ENCODE measurements at places on chromosomes 3 and 15.

GRCh38 chr15:81189583-81190283 lies 6.9 kb upstream of the IL16 start:
- DNase-seq = no peak

GRCh38 chr3:49775538-49775937 lies 10.8 kb downstream of the IP6K1 start:
- no peak for DNase-seq

- DNase-seq = no peak
Measured at GRCh38 chr3:15903164-15903563, 105.4 kb upstream of the ANKRD28 start.

DNA sequence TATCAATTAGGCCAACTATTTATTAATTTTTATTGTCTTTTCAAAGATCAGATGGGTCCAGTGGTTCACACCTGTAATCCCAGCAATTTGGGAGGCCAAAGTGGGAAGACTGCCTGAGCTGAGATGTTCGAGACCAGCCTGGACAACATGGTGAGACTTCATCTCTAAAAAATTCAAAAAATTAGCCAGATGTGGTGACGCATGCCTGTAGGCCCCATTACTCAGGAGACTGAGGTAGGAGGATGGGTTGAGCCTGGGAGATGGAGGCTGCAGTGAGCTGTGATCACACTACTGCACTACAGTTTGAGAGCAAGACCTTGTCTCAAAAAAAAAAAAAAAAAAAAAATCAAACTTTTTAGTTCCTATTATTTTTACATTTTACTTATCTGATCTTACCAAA lies 8.2 kb downstream of the AP3S2 start:
- no peak for DNase-seq

GRCh38 chr3:57226176-57226575 lies 1.4 kb upstream of the APPL1 start:
- DNase-seq = no peak

DNA sequence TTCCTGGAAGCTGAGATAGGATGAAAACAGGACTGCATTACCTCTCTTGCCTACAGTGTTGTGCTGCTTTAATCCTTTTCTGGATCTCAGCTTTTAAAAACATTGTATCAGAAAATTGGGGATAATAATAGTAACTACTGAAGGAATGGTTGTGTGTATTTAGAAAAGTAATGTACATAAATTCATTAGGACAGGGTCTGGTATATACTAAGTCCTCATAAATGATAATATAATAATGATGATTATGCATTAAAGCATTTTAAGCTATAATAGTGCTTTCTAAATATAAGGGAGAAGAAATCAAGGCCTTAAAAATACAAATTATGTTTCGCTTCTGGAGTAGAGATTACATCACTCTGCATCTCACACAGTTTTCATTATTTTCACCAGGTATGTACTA lies 530.1 kb downstream of the ZNF385D start:
- no peak for DNase-seq

GRCh38 chr3:140500473-140500872 lies 177.4 kb upstream of the TRIM42 start:
- no peak for DNase-seq

- DNase-seq = no peak
Measured at GRCh38 chr3:56456117-56456516, 12.2 kb downstream of the ERC2 start.

DNA sequence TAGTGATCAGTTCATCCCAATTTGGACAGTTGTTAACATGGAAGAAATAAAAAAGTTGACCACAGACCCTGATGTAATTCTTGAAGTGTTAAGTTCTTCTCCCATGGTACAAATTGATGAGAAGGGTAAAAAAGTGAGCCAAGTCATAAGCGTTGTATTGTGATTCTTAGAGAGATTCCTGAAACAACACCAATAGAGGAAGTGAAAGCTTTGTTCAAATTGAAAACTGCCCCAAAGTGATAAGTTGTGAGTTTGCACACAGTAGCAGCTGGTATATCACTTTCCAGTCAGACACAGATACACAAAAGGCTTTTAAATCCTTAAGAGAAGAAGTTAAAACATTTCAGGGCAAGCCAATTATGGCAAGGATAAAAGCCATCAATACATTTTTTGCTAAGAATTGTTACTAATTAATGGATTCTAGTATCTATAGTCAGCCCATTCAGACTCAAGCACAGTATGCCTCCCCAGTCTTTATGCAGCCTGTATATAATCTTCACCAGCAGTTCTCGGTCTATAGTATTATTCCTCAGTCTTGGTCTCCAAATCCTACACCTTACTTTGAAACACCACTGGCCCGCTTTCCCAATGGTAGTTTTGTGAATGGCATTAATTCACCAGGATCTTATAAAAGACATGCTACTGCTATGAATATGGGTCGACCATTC lies 38.2 kb downstream of the CDIN1 start:
- peak; percentile 9 for DNase-seq

DNA sequence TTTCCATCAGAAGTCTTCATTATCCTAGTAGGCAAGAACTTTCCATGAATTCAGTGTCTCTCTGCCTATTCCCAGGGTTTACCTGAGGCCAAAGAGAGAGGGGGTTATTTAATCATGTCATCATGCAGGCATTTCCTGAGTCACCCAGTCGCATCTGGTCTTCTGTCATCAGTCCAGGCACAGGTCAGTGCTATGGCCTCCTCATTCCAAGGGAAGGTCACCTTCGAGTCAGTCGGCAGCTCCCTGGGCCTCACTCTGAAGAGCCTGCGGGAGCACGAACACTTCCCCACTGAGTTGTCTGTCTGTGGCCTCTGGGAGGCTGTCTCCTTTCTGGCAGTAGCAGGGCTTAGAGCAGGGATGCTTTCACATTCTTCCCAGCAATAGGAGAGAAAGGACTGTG lies 26.2 kb upstream of the LRTM1 start:
- no peak for DNase-seq

- no peak for DNase-seq
Measured at GRCh38 chr3:197292083-197292646, 6.2 kb downstream of the DLG1 start.

DNA sequence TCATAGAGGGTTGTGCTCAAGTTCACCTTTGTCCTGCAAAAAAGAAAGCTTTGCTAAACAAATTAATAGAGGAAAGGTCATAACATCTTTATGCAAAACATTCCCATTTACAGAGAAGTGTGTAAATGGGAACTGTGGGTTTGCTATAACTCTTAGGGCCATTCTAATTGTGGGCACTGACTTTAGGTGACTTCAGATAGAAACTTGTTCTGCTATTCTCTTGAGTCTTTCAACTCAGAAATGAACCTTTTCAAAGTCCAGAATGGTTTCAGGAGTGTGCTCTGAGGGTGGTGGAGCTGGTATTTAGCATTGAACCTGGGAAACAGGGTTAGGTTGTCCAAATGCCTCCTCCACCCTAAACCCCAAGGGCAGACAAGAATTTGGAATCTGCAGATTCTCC lies 34.0 kb downstream of the SPTSSB start:
- no peak for DNase-seq

GRCh38 chr3:172836390-172836997 lies 86.0 kb downstream of the ECT2 start:
- DNase-seq = peak; percentile 50

GRCh38 chr3:137761099-137761562 lies 3.0 kb upstream of the SOX14 start:
- DNase-seq = no peak

DNA sequence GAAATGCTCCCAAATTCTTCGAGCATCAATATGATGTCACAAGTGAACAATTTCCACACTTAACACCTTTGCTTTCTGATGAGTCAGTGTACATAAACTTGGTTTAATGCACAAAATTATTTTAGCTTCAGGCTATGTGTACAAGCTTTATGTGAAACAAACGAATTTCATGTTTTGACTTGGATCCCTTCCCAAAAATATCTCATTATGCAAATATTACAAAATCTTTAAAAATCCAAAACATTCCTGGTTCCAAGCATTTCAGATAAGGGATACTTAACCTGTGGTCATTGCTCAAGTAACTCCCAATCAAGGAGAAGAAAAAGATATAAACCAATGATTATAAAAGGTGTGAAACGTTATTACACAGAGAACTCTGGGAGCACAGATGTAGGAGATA lies 25.2 kb downstream of the RAB5A start:
- no peak for DNase-seq

DNA sequence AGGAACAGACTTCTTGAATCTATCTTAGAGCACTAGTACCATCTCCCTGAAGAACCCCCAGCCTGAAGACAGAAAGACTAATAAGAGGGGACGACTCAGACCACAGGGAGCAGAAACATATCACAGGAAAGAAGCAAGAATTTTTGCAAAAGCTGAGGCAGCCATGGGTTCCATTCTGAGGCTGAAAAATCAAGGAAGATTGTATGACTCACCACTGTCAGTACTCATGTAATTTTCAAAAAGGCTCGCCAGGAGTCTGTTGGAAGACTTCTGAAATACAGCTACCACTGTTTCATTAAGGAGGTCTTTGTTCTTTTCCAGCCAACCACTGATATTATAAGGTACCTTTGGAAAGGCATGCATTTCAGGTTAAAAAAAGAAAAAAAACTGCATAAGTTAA lies 47.5 kb downstream of the MYH15 start:
- DNase-seq = no peak

- DNase-seq = no peak
Measured at GRCh38 chr3:39405687-39406367, 693 bp upstream of the RPSA start.

GRCh38 chr3:55160241-55160983 lies 232.6 kb upstream of the LRTM1 start:
- peak; percentile 4 for DNase-seq

DNA sequence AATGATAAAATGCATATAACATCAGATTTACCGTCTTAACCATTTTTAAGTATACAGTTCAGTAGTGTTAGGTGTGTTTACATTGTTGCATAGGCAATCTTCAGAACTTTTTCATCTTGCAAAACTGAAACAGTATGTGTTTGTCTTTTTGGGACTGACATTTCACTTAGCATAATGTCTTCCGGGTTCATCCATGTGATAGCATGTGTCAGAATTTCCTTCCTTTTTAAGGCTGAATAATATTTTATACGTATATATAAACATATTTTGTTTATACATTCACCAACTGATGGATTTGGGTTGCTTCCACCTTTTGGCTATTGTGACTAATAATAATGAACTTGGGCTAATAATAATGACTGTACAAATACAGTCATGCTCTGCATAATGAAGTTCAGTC lies 3.0 kb downstream of the PARP15 start:
- DNase-seq = no peak

- peak; percentile 54 for DNase-seq
Measured at GRCh38 chr3:194489736-194490612, 3.2 kb upstream of the ATP13A3 start.

DNA sequence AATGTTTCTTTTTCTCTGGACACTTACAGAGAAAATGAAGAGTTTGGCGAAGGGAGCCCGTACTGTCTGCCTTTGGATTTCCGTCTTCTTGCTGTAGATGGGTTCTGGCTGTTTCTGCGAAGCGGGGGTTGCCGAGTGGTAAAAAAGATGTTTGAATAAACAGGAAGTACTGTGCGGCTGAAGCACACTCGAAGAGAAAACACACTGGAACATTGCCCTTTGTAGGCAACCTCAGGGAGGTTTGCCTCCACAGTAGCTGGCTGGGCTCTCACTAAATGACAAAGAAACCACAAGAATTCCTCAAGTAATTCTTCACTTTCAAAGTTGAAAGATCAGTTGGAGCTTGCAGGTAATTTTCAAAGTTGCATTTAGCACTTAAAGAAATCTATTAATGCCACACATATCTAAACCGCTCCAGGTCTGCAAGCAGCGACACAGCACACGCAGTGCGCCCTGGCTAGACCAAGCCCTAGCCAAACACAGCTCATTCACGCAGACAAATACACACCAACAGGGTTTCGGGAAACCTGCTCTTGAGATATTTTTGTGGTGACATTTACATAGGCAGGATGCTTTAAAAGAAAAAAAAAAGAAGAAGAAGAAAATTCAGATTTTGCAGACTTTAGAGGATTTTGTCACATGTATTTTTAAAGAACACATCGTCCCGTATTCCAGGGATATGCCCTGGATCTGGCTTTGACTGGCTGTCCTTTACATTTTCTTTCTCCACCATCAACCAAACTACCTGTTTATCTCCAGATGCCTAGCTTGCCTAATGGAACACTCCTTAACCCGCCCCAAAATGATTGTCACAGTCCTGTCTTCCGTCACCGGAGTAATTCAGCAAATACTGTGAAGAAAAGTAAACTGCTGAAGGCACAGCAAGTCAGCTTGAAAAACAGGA lies 452.8 kb downstream of the FOXP1 start:
- DNase-seq = peak; percentile 84

GRCh38 chr3:133963657-133964396 lies 65.9 kb downstream of the SLCO2A1 start:
- DNase-seq = no peak

DNA sequence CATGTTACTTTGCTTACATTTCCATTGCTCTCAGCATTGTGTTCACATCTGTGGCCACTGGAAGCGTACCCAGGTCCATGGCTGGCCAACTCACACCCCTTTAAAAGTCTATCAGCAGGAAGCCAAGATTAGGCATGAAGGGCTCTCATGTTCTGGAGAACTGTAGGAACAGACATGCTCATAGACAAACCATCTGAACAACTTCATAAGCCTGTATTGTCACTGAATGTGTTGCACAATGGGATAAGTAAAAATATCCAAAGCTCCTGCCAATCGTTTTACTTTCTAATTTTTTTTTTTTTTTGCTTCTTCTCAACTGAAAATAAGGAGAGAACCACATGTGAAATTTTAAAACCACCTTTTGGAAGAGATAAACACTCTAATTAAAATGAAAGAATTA lies 6.4 kb downstream of the RPLP1 start:
- no peak for DNase-seq

DNA sequence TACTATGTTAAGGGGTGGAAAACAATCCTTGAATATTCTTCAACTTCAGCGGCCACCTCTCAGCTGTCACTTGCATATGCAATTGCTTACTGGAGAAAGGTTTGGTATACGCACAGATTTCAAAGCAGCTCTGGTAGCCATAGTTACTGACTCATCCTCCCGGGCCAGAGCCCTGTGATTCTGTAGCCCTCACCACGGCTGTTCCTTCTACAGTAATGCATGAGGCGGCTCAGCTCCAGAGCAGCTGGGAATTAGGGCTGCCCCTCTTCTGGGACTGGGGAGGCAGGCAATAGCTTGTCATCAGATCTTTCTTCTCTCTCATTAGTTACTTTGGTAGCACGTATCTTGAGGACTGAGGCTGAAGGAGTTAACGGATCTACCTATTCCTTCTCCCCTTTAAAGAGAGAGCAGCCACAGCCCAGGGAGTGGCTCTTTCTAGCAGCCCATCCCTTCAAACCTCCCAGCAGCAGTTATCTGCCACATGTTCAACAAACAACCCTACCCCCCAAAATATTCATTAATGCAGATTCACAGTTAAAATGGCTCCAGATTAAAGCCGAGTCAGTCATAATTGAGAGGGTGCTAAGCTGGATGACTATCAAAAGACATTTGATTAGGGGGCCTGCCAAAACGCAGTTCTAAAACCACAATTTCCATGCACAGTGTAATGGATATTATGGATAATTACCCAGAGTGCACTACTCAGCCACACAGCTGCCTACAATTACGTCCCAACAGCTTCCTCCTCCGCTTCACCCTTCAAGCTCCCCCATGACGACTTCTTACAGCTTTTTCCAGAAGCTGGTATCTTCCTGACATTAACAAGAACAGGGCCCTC lies 54.7 kb downstream of the ETV5 start:
- DNase-seq = no peak
